ENCODE measurements at places on chromosomes 1 and 21.

GRCh38 chr1:86515597-86515996 is 31.3 kb upstream of the CLCA4 start:
- DNase-seq = peak; percentile 24
- H3K4me3 ChIP-seq = no peak overlapping the region
- no peaks in the 10 kb centered on the region for H3K27me3 ChIP-seq
- H3K36me3 ChIP-seq = no peaks in the 10 kb centered on the region
- H3K27ac ChIP-seq = no peak overlapping the region

GRCh38 chr1:2214541-2215241 is 13.4 kb upstream of the SKI start:
- no peaks in the 10 kb centered on the region for H3K27me3 ChIP-seq
- no peak overlapping the region for H3K4me3 ChIP-seq
- H3K36me3 ChIP-seq = no peaks in the 10 kb centered on the region

DNA sequence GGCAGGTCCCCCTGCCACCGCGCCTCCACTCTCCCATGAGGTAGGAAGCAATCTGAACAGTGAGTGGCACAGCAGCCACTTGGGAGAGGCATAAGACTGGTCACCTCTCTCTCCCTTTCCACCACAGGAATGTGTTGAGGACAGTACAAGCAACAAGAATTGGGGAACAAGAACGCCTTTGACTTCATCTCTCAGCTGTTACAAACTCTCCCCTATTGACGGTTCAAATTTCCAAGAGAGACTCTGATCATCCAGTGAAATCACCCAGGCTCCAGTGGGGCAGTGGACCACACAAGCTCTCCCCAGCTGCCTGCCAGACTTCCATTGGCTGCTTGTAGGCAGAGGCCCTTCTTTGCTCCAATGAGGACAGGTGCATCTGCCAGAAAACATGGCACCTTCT is 249.9 kb upstream of the JUN start:
- no peaks in the 10 kb centered on the region for H3K27me3 ChIP-seq
- H3K27ac ChIP-seq = no peak overlapping the region
- no peaks in the 10 kb centered on the region for H3K36me3 ChIP-seq
- peaks cover 5% of the 10 kb centered on the region for H3K4me1 ChIP-seq
- no peak overlapping the region for H3K4me3 ChIP-seq

- H3K27me3 ChIP-seq = no peaks in the 10 kb centered on the region
- H3K36me3 ChIP-seq = no peaks in the 10 kb centered on the region
- no peak for DNase-seq
- no peak overlapping the region for H3K4me3 ChIP-seq
Measured at GRCh38 chr1:41704196-41704595, 214.5 kb downstream of the HIVEP3 start.

- no peak overlapping the region for H3K27ac ChIP-seq
- no peak for DNase-seq
- peaks cover 41% of the 10 kb centered on the region for H3K4me1 ChIP-seq
- H3K4me3 ChIP-seq = no peak overlapping the region
- H3K27me3 ChIP-seq = no peaks in the 10 kb centered on the region
Measured at GRCh38 chr1:213124590-213124989, 73.5 kb downstream of the RPS6KC1 start.

DNA sequence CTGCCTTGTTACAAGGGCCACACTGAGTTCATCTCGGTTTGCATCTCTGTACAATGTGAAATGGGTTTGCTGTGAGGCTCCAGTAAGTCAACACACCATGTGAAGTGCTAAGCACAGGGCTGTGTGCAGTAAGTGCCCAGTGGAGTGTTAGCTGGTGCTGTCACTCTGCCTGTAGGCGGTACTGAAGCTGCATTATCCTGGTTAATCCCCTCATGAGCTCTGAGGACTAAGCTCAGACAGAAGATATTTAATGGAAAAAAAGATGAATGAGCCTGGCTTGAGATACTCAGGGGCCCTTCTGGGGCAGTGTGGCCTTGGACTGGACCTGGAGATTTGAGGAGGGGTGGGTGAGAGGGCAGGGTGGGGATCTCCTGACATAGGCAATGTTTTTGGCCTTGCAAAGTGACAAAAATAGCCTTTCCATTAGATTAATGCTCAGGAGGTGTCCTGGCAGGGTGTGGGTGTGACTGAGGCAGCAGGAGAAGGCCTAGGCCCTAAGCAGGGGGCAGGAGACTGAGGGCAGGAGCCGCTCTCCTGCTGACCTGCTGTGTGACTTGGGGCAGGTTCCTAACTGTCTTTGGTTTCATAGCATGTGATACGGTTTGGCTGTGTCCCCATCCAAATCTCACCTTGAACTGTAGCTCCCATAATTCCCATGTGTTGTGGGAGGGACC is 570.5 kb downstream of the PTPRU start:
- no peaks in the 10 kb centered on the region for H3K27me3 ChIP-seq
- DNase-seq = no peak
- H3K4me3 ChIP-seq = no peak overlapping the region
- H3K4me1 ChIP-seq = no peaks in the 10 kb centered on the region
- H3K27ac ChIP-seq = no peak overlapping the region

DNA sequence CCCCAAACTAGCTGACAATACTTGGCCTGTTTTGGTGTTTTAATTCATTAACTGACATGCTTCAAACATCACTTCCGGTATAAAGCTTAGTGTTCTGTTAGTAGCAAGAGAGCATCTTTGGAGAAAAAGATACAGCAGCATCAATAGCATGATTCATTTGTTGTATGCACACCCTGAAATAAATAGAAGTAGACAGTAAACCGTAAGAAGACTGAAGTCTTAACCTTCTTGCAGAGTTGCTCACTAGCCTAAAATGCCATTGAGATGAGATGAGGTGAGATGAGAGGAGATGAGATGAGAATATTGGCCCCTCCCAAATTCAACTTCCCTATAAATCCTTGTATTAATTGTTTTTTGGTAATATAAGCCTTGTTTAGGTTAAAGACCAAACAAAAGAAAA is 108.8 kb downstream of the TNFSF18 start:
- H3K36me3 ChIP-seq = no peaks in the 10 kb centered on the region
- no peak overlapping the region for H3K27ac ChIP-seq
- peak; percentile 32 for DNase-seq
- H3K27me3 ChIP-seq = no peaks in the 10 kb centered on the region
- peaks cover 22% of the 10 kb centered on the region for H3K4me1 ChIP-seq

DNA sequence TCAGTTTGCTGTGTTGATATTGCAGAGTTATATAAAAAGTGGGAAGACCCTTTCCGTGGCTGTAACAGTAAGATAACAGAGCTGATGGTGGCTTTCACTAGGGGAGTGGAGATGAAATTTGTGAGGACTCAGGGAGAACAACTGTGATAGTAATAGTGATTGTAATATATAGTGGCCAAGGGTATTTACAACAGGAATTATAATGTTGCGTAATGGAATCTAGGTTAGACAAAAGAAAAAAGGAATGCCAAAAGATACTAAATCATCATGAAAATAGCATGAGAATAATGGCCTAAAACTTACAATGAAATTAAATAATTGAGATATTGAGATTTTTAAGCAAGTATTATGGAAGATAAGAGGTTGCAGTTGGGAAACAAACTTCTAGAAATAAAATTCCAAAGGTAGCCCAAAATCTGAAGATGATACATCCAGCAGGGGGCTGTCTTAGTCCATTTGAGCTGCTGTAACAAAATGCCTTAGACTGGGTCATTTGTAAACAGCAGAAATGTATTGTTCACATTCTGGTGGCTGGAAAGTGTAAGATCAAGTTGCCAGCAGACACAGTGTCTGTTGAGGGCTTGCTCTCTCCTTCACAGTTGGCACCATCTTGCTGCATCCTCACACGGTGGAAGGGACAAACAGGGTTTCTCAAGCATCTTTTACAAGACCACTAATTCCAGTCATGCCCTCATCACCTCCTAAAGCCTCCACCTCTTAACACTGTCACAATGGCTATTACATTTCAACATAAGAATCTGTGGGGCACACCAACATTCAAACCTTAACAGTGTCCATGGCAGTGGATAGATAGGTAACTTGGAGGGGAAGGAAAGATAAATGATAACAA is 711.2 kb downstream of the MRPL39 start:
- H3K27me3 ChIP-seq = no peaks in the 10 kb centered on the region
- no peaks in the 10 kb centered on the region for H3K4me1 ChIP-seq
- H3K4me3 ChIP-seq = no peak overlapping the region
- H3K27ac ChIP-seq = no peak overlapping the region
- H3K36me3 ChIP-seq = no peaks in the 10 kb centered on the region
- DNase-seq = peak; percentile 5

GRCh38 chr1:175733722-175734121 is 9.7 kb downstream of the TNR start:
- no peaks in the 10 kb centered on the region for H3K36me3 ChIP-seq
- DNase-seq = no peak
- no peak overlapping the region for H3K27ac ChIP-seq
- no peaks in the 10 kb centered on the region for H3K27me3 ChIP-seq
- no peak overlapping the region for H3K4me3 ChIP-seq

DNA sequence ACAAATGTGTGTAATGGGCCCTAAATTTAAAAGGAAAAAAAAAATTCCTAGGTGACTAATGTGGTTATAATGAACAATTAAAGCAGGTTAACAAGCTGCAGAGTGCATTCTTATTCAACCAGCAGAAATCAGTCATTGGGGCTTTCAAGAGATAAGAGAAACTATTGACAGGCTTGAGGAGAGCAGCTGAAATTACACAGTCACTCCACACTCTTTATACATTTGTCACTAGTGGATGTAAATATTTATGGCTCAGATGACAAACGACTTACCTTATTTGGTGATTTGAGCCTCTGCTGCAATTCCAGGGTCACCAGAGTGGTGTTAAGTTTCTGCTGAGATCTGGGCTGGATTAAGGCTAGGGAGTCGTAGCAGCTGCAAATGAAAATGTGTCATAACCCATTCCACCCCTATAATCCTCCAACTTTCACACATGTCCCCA is 896.3 kb downstream of the TTLL7 start:
- H3K4me3 ChIP-seq = no peak overlapping the region
- H3K27ac ChIP-seq = no peak overlapping the region
- no peaks in the 10 kb centered on the region for H3K36me3 ChIP-seq
- no peaks in the 10 kb centered on the region for H3K4me1 ChIP-seq
- DNase-seq = no peak

DNA sequence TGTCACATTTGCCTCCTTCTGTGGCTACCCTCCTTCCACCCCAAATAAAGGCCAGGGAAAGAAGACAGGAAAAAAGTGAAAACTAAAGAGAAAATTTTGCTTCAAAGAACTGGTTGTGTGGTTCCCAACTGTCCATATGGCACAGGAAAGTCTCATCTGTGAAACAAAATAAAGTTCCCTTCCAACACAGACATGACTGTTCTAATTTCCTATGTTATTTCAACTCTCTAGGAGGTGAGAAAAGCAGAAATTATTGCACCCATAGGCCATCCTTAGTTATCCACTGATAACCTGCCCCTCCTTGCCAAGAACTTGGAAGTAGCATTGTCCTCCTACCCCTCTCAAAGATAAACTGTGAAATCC is 8.1 kb upstream of the RAB29 start:
- H3K4me3 ChIP-seq = no peak overlapping the region
- no peak overlapping the region for H3K27ac ChIP-seq
- no peak for DNase-seq

DNA sequence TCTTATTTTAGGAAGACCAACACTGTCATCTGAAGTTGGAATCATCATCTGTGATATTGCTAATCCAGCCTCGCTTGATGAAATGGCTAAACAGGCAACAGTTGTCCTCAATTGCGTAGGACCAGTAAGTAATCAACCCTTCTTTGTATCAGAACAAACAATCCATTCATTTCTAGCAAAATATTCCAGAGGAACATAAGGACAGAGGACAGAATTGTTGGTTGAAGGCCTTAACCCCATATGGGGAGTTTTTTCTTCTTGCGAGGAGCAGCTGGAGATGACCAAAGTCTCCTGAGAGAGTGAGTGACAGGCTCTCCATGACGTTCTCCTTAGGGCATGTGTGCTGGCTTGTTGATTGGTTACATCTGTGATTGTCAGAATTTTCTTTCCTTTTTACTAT is 2.7 kb downstream of the SCCPDH start:
- H3K4me3 ChIP-seq = no peak overlapping the region
- H3K36me3 ChIP-seq = peaks cover 34% of the 10 kb centered on the region
- peaks cover 12% of the 10 kb centered on the region for H3K4me1 ChIP-seq
- H3K27ac ChIP-seq = no peak overlapping the region
- no peak for DNase-seq
- H3K27me3 ChIP-seq = no peaks in the 10 kb centered on the region

GRCh38 chr1:186681121-186681520 is 898 bp upstream of the PTGS2 start:
- no peaks in the 10 kb centered on the region for H3K27me3 ChIP-seq
- H3K4me1 ChIP-seq = peaks cover 16% of the 10 kb centered on the region
- DNase-seq = peak; percentile 43
- peaks cover 18% of the 10 kb centered on the region for H3K36me3 ChIP-seq

DNA sequence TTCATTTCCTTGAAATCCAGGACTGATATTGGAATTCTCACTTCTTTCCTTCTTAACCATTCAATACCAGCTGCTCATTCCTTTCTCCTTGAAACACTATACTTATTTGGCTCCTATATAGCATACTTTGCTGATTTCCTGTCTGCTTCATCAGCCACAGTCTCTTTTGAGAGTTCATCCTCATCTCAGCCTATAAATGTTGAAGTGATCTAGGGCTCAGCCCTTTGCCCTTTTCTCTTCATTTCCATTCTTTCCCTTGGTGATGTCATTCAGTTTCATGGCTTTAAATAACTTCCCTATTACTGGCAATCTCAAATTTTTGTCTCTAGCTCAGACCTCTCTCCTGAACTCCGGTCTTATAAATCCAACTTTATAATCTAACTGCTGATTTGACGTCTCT is 24.1 kb upstream of the RABGAP1L start:
- DNase-seq = no peak
- H3K27me3 ChIP-seq = 0 out of 2 replicates have a peak, but pooled peaks cover 1% of the 10 kb centered on the region
- no peaks in the 10 kb centered on the region for H3K4me1 ChIP-seq
- H3K27ac ChIP-seq = no peak overlapping the region

DNA sequence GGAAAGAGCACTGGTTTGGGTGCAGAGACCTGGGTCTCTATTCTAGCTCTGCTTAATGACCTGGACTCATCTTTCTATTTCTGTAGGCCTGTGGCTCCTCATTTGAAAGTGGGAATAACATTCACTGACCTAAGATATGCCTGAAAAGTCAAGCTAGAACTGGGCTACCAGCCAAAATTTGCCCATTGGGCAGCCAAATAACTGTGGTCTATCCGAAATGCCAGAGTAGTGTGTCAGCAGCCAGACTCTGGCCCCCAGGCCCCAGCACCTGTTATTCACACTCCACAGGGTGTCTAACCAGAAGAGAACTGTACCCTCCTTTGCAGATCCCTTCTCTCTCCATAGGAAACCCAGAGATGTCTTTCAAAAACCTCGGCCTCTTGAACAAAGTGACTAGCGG is 12.6 kb downstream of the DAB1 start:
- no peaks in the 10 kb centered on the region for H3K36me3 ChIP-seq
- no peak overlapping the region for H3K4me3 ChIP-seq
- H3K4me1 ChIP-seq = no peaks in the 10 kb centered on the region
- peak; percentile 22 for DNase-seq
- no peaks in the 10 kb centered on the region for H3K27me3 ChIP-seq
- no peak overlapping the region for H3K27ac ChIP-seq

DNA sequence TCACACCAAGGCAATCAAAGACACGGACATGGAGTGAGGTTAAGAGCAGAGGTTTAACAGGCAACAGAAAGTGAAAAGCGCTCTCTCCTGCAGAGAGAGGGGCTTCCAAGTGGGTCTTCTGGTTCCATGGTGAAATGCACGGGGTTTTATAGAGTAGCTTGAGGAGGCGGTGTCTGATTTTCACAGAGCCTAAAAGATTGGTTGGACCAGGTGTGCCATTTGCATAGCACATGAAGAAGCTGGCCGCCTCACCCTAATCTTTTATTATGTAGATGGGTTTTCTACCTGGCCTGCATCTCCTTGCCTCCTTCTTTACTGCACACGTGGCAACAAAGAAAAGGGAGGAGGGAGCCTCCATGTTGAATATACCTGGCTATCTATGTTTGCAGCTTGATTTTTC is 197.3 kb downstream of the RYR2 start:
- H3K36me3 ChIP-seq = no peaks in the 10 kb centered on the region
- no peaks in the 10 kb centered on the region for H3K27me3 ChIP-seq
- H3K4me1 ChIP-seq = no peaks in the 10 kb centered on the region
- H3K27ac ChIP-seq = no peak overlapping the region

Data from GM23248 (cell line).